IPS DF 19.7 (cell line): ENCODE measurements at places on chromosomes 4 and X.

DNA sequence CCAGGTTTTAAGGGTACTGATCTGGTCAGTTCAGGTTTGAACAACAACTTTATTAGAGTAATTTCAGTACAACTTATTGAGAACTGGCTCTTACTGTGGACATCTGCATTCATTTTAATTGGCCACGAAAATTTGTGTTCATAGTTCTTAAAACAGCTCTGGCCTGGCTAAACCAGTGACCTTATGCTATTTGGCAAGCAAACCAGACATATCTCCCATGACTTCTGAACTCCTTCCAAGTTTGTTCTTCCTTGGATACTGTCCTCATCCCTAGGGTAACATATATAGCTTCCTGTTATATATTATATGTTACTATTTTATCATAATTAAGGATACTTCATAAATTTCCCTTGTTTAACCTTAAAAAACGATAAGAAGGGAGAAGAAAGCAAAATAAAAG, 841.9 kb downstream of the TRAM1L1 start:
- DNase-seq: no peak

DNA sequence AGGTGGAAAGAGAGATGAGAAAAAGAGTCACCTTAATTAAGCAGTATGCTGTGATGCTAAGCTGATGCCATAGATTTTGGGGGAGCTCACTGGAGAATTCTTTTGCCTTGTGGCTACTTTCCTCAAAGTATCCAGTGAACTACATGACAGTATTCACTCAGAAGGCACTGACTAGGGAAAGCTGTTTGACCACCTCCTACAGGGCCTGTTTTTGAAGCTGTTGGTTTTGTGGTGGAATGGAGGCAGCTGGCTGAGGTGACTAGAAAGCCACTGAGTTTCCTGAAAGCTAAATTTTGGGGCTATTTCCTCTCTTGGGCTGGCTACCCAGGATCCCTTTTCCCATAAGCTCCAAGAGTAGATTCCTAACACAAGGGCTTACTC, 124.8 kb upstream of the EOLA2 start:
- DNase-seq: no peak

GRCh38 chr4:41561244-41561643, 23.3 kb downstream of the LIMCH1 start:
- no peak for DNase-seq

- DNase-seq: no peak
Measured at GRCh38 chrX:56503941-56504673, 59.3 kb upstream of the UBQLN2 start.

- DNase-seq: no peak
Measured at GRCh38 chr4:168129046-168129772, 36.9 kb downstream of the ANXA10 start.

DNA sequence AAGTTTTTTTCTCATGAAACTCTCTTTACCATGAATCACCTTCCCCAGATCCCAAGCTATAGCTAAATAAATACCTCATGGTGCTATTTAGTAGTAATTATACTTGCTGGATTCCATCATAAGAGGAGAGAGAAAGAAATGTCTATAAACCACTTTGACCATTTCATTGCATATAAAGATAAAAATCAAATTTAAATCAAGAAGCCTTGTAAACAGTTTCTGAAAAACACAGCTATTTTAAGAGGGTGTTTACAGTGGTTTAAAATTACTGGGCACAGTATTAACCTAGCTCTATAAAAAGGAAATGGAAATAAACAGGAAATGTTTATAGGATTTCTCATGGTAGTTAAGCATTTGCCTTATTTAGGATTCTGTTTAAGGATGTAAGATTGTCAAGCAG, 637.9 kb downstream of the ADGRL3 start:
- DNase-seq: no peak

GRCh38 chr4:145285928-145286327, 105.5 kb upstream of the OTUD4 start:
- DNase-seq: no peak

- no peak for DNase-seq
Measured at GRCh38 chr4:154304679-154305078, 186.9 kb downstream of the DCHS2 start.

GRCh38 chr4:762211-763190, 56.9 kb downstream of the PCGF3 start:
- DNase-seq: no peak

- no peak for DNase-seq
Measured at GRCh38 chr4:61400439-61401038, 200.4 kb downstream of the ADGRL3 start.

DNA sequence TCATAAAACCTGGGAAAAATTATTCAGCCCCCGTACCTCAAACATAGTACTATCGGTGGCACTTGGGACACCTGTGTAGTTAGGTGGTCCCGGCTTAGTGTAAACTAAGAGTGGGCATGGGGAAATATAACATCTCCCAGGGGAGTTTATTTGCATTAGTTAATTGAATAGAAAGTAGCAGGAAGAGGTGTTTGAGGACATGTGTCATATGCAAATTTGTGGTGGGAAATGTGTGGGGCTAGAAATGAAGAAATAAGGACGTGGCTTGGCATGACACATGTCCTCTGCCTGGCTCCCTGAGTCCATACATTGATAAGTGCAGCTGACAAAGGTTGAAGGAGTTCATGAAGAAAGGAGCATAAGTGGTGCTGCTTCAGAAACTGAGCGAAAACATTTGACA, 483.6 kb downstream of the SH2D1A start:
- no peak for DNase-seq

DNA sequence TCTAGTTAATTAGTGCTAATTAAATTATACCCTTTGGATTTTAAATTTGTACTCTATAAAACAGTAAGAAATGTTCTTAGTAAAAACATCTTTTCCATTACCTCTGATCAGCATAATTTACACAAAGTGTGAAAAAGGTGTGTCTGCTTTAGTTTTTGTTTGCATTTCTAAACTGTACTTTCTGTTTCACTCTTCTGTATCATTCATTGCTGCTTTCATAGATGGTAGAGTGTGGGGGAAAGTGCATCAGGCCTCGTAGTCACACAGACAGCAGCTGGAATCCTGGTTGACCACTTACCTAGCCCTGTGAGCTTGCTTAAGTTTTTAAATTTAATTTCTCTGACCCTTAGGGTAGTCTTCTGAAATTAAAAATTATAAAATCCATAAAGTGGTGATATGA, 275.4 kb upstream of the PITX2 start:
- DNase-seq: no peak

GRCh38 chr4:82090717-82091116, 283.1 kb downstream of the HNRNPD start:
- no peak for DNase-seq

- no peak for DNase-seq
Measured at GRCh38 chr4:101205916-101206315, 141.4 kb downstream of the PPP3CA start.

GRCh38 chrX:8907688-8908087, 106.5 kb upstream of the FAM9A start:
- no peak for DNase-seq

DNA sequence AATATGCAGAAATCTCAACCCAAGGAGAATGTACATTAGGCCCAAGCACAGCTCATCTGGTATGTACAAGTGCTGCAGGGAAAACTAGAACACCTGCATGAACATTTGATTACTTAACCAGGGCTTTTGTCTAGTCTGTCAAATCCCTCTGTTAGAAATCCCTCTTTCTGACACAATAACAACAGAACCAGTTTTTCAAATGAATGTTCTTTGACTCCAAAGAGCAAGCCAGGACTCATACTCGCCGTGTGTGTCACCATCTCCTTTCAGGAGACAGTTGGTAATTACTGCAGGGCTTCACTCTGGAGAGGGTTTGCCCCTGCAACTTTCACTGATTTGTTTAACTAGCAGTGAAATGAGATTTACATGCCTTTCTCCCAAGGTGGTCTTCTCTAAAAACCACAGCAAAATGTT, 143.0 kb upstream of the FAM241A start:
- DNase-seq: no peak

DNA sequence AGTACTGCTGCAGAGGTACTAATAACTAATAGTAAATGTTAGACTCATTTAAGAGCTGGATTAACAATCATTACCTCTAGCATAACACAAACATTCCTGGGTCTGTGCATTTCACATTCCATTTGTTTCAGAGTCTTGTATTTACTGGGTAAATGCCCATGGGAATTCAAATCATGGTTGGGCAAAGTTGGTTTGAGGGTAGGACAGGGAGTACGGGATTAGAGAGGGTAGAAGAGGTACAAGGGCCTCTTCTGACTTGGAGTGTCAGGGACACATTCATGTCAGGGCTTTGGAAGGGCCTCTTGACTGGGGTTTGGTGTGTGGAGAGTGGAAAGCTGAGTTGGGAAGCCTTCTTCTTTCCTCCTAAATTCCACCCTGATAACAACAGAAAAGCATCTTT, 65.9 kb downstream of the WWC2 start:
- no peak for DNase-seq

GRCh38 chr4:48692897-48693296, 87.2 kb downstream of the FRYL start:
- no peak for DNase-seq

DNA sequence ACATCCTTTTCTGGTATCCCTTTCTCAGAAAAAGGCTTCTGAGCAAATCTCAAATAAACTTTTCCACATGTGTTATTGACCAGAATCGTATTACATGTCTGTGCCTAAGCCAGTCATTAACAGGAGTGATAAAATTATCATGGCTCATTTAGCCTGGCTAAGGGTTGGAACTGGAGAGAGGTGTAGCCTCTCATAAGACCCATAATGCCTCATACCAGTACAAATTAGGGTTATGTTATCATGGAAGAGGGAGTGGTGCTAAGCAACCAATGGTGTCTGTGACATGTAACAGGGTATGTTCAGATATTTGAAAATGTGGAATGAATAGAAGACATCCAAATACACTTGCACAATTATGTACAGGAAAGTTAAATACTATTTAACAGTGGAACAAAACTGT, 99.6 kb upstream of the CCDC160 start:
- DNase-seq: no peak

DNA sequence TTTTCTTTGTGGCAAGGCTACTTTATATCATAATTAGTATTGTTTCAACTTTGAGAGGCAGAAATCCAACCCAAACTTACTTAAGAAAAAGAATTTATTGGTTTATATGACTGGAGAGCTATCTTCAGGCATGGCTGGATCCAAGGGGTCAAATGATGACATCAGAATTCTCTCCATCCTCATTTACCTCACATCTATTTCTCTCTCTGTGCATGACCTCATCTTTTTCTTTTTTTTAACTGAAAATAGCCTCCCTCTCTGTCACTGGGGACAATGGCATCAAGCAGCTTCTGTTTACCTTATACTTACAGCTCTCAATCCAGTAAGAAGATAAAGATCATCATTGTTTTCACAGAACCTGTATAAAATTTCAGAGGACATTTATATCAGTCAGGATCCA, 12.0 kb upstream of the EXOC1L start:
- no peak for DNase-seq

DNA sequence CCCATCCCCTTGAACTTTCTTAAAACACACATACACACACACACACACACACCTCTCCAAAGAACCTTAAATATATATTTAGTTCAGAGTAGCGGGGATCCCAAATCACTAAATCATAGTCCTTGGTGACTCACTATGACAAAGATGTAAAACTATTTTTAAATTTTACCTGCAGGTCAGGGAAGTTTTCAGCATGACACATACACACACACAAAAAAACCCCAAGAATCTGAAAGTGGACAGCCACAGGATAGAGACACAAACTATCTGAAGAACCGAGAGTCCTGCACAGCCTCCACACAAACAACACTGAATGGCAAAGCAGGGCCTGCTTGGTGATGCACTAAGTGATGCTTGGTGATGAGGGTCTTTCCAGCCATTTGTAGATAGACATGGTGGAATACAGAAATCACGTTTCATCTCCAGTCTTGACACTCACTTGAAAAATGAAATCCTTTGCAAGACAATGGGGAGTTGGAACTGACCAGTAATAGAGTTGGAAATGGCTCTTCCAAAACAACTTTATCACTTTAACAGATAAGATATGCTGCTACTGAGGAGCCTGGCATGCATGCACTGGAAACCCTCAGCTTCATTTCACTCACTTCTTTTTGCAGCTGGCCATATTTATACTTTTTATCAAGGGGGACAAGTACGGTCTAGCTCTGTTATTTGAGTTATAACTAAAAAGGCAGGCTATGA, 307.3 kb downstream of the RAPGEF2 start:
- no peak for DNase-seq

GRCh38 chr4:31291238-31291637, 571.1 kb downstream of the PCDH7 start:
- no peak for DNase-seq

DNA sequence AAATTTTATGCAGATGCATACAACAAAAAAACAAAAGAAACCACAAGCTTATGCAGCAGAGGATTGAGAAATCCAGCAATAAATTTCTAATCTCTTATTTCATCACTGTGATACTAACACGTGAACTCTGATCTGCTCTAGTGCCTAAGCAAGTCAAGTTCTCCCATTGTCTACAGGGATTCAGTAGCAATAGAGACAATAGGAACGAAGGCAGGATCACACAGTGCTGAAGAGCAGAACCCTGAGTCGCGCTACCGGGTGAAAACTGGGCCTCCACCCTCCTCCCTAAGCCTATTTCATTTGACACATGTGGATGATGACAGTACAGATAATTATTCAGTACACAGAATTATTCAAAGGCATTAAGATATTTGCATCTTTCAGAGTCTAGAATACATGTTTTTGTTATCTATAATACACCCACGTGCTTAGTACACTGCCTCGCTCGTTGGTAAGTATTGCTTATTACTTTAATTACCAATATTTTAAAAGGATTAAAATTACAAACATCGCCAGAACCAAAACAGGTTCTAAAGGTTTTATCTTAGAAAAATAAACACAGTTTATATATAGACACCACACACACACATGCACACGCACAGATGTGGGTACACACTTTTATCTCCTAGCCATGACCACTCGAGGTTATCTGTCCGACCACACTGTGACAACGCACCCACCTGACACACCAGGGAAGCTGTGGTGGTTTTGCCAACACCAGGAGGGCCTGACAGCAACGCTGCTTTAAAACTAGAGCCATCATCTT, 60.1 kb downstream of the RFC1 start:
- no peak for DNase-seq

- no peak for DNase-seq
Measured at GRCh38 chr4:36043901-36044300, 200.4 kb downstream of the ARAP2 start.
